ENCODE measurements at places on chromosomes 16 and 17.

- DNase-seq: no peak
Observed at GRCh38 chr16:22322741-22323140, 25.5 kb downstream of the POLR3E start.

DNA sequence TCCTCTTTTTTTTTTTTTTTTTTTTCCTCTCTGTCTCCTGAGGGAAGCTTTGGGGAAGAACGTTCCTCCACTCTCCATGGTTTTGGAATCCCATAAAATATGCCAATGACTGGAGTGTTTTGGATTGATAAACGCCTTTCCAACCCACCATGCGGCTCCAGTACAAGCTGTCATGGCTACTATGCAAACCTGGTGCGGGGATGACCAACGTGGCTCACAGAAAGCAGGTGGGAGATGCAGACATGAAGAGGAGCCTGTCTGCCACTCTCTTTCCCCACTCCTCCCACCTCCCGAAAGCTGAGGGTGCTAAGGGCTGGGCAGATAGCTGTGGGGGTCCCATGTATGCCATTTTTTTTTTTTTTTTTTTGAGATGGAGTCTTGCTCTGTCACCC, 69.9 kb upstream of the SEC14L1 start:
- no peak for DNase-seq

DNA sequence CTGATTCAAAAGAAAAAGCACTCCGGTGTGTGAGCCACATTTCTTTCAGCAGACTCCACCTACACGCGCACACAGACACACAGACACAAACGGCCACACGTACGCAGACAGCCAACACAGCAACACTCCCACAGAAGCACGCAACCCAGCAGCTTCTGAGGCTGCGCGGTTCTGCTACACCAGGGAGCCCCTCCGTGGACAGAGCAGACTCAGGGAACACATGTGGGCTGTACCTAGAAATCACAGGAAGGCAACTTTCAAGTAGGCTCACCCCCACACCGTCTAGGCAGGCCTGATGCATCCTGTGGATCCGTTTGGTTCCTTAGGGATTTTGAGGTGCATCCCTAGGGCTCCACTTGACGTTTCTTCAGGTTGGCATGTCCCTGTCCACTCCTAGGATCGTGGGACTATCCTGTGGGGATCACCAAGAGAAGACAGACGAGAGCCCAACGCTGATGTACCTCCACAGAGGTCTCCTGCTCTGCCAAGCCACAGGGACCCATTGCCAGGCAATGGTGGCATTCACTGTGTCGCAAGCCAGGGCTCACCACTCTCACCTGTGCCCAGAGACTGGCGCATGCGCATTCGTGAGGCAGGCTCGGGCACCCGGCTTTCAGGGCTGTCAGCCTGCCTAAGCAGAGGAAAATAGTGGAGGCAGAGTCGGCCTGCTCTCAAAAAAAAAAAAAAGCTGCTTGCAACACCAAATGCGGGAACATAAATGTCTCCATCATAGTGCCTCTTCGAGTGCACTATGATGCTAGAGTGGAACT, 2333.3 kb downstream of the TP53TG3F start:
- no peak for DNase-seq

DNA sequence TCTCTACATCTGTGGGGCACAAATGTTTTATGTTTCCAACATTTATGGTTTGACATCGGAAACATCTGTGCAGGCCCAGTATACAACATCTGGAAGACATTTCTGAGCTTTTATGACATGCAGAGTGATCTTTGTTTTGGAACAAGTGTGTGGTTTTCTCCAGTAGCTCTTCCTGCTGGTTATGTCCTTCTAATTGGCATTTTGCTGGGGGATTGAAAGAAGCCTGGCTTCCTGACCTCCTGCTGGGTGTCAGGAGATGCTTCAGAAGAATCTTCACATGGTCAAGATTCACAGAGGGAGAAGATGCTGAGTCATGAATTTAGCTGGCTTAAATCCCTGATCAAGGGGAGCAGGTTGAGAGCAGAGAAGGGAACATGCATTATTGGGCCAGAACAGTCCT, 279.5 kb upstream of the MYOCD start:
- no peak for DNase-seq

DNA sequence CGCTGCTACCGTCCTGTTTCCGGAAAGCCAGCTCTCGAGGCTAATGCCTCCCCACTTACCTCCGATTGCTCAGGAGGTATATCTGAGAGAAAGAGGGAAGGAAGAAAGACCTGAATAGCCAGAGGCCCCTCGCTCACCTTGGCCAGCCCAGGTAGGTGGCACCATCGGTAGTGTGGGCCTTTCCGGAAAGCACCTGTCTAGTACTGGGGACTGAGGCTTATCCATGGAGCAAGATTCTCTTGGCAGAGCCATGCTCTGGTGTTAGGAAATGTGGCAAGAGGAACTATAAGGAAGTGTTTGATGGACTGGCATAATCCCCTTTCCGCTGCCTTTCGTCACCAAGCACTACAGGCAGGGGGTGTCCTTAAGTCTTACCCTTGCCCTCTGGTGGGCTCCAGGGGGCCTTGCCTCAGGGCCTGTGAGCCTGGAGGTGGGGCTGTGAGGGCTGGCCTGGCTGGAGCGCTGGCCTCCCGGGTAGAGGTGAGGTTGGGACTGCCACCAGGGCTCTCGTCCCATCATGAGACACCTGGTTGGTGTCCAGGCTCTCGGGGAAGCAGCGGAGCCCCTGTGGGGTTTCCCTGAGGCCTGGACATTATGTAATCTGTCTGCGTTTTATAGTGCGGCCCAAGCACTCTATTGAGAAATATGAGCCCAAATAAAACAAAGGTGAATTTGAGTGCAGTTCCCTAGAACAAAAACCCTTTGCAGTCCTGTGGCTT, 2.9 kb downstream of the CMIP start:
- no peak for DNase-seq

GRCh38 chr16:72646615-72647014, 401.3 kb downstream of the ZFHX3 start:
- no peak for DNase-seq

GRCh38 chr16:79980650-79981521, 380.3 kb upstream of the MAF start:
- no peak for DNase-seq

- no peak for DNase-seq
Observed at GRCh38 chr16:88281858-88282563, 100.7 kb upstream of the ZNF469 start.

DNA sequence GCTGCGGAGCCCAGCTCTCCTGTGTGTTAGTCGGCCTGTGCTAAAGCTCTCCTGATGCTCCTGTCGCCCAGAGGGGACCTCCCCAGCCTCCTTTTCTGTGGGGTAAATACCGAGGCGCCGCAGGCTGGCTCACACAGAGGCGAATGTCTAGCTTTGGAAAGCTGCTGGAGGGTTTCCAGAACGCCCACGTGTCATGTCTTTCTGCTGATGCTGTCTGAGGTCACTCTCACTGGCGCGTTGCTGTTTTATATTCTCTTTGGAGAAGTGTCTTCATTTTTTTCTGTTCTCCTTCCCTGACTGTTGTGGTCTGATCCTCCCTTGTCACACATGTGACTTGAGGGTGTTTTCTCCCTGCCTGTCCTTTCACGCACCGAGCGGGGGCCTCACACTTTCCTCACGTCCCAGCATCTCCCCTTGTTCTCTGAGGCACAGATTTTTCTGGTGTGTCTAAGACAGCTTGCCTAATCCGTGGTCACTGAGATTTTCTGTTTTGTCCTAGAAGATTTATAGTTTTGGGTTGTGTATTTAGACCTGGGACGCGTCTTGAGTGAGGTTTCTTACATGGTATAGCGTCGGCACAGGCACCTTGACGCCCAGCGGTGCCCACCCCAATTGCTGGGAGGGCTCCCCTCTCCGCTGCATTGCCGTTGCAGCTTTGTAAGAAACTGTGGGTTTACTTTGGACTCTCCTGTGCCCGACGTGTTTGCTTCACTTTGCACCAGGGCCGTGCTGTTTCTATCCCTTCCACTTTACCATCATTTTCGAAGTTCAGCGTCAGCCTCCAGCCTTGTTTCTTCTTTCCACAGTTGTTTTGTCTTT, 92.1 kb upstream of the ZNF750 start:
- DNase-seq: no peak

- peak; percentile 48 for DNase-seq
Observed at GRCh38 chr17:58679263-58680037, 12.4 kb downstream of the TEX14 start.

DNA sequence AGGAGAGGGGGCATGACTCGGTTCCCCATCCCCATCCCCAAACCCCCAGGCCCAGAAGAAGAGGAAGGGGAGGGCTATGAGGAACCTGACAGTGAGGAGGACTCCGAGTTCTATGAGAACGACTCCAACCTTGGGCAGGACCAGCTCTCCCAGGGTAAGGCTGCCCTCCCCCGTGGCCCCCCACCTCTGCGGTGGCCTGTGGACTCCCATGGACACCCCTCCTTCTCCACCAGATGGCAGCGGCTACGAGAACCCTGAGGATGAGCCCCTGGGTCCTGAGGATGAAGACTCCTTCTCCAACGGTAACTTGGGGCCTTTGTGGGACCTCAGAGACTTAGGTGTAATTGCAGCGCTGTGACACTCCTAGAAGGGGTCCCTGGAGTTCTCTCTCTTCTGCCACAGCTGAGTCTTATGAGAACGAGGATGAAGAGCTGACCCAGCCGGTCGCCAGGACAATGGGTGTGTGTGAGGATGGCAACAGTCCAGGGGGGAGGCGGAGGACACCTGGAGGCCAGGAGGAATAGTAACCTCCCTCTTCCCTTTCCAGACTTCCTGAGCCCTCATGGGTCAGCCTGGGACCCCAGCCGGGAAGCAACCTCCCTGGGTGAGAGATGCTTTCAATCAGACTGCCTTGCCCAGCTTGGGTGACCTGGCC, 5.6 kb downstream of the CD19 start:
- no peak for DNase-seq

GRCh38 chr17:39759204-39759603, 21.5 kb downstream of the GRB7 start:
- DNase-seq: no peak

GRCh38 chr17:2070241-2071023, 15.5 kb downstream of the HIC1 start:
- DNase-seq: no peak

DNA sequence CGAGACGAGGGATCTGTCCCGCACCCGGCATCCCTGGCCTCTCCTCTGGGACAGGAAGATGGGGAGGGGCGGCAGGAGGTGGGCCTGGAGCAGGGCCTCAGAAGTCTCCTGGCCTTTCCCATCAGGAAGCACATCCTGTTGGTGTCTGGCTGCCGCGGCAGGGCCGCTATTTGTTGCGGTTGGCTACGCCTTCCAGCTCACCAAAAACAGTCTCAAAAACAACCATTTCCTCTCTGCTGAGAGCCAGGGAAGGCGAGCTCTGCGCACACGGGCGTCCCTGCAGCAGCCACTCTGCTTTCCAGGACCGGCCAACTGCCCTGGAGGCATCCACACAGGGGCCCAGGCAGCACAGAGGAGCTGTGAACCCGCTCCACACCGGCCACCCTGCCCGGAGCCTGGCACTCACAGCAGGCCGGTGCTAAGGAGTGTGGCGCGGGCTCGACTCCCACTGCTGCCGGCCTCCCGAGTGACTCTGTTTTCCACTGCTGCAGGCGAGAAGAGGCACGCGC, at the start of gene TMEM204:
Gene TMEM204 (plus strand): TSS at position 224 of the 509 bp plus-strand sequence. CDS start 610 bp downstream, outside the sequence.
- no peak for DNase-seq

DNA sequence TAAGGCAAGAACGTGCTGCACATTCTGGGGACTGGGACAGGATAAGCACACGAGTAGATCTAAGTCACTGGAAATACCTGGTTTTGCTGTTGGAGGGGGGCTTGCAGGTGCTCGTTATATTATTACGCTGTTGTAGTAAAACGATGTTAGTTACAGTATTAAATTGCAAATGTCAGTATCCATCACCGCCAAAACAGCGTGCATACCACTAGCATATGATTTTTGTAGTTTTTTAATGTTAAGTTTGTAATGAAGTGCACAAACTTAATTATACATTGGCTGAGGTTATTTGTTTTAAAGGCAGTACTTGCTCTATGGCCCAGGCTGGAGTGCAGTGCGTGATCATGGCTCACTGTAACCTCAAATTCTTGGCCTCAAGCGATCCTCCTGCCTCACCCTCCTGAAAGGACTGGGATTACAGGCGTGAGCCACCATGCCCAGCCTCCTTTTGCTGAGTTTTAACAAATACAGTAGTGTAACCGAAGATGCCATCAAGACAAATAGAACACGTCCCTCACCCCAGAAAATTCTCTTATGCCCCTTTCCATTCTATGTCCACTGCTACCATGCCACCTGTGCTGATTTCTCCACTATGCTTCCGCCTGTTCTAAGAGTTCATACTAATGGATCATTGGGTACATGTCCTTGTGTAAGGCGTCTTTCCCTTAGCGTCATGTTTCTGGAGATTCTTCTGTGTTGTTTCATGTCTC, 20.7 kb upstream of the CSNK1D start:
- DNase-seq: no peak

- DNase-seq: no peak
Observed at GRCh38 chr16:84497418-84498222, 6.8 kb downstream of the MEAK7 start.

DNA sequence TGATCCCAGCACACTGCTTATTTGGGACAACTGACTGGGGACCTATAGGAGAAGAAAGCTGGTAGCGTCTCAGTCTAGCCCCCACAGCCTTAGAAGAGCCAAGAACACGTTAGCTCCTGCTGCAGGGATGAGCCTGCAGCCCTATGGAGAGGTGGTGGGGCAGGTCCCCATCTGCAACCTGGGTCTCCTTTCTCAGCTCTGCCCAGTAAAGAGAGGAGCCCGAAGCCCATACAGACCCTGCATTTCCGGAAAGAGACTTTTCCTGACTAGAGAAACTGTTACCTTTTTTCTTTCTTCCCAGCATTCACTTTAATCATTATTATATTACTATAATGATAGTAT, 788 bp downstream of the METTL22 start:
- DNase-seq: no peak

GRCh38 chr16:88365244-88365865, 17.4 kb upstream of the ZNF469 start:
- DNase-seq: no peak

- no peak for DNase-seq
Observed at GRCh38 chr16:61797296-61797795, 238.9 kb downstream of the CDH8 start.

- peak; percentile 33 for DNase-seq
Observed at GRCh38 chr16:73565263-73565662, 517.3 kb upstream of the ZFHX3 start.

DNA sequence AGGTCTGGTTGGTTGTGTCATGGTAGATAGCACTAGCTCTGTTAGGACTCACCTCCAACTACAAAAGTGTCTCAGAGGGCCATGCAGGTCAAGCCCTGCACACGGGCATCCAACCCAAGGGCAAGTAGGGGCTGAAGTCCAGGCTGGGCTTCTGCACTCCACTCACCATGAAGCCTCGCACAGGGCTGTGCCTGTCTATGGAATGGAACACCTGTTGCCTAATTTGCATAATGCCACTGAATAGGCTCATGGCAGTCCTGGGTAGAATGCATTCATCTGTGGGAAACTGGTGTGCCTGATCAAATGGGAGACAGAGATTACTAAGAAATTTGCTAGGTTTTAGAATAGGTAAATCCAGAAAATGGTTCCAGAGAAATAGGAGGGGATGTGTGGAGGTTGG, 8.0 kb upstream of the AKAP1 start:
- DNase-seq: no peak

GRCh38 chr16:4214215-4214621, 27.7 kb downstream of the SRL start:
- peak; percentile 25 for DNase-seq
